Lung microvascular endothelial cell (primary cell): ENCODE measurements at places on chromosomes 3 and 15. TPM values are rescaled to one million over a fixed set of nuclear protein-coding genes. Genes with fewer than 3 reads are reported as not detected.

- no peak for DNase-seq
Observed at GRCh38 chr3:52299247-52299878, 11.7 kb downstream of the GLYCTK start.

GRCh38 chr3:65019443-65020055 lies 331.7 kb upstream of the ADAMTS9 start:
- no peak for DNase-seq

- DNase-seq = peak; percentile 80
Observed at GRCh38 chr15:101008158-101009139, 89.3 kb downstream of the LRRK1 start.

GXYLT2 gene
- total RNA-seq = under 0.01 and 0.22 TPM in 2 replicates

- no peak for DNase-seq
Observed at GRCh38 chr3:129311054-129311902, 32.6 kb downstream of the HMCES start.

PATL2 gene
- total RNA-seq = under 0.01 TPM in 1 of 2 replicates, not detected in the other

DNA sequence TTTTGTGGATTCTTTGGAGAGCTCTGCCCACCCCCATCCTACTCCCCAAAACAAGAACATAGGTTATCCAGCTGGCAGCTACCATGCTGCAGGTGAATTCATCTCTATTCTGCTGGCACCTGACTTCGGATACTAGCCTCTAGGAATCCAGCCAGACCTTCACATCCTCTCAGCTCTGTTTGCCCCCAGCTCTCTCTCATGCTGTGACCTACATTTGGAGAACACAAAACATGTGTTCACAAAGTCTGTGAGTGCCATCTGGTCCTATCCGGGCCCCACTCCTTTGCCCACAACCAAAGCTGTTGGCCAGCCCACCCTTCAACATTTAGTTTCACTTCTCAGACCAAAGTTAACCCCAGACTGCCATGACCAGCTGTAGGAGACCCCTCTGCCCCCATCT lies 89.4 kb upstream of the C3orf80 start:
- no peak for DNase-seq

GOLGA6D gene
- not detected in 2 replicates for total RNA-seq

- DNase-seq = no peak
Observed at GRCh38 chr15:22915866-22916515, 64.2 kb downstream of the CYFIP1 start.

KNG1 gene
- not detected in 2 replicates for total RNA-seq

GRCh38 chr3:192597913-192598312 lies 129.4 kb downstream of the FGF12 start:
- no peak for DNase-seq

PLCB2 gene
- under 0.01 and 0.44 TPM in 2 replicates for total RNA-seq

GRCh38 chr3:127497676-127498075 lies 92.9 kb downstream of the TPRA1 start:
- no peak for DNase-seq

GRCh38 chr3:153840487-153840886 lies 280.7 kb upstream of the ARHGEF26 start:
- no peak for DNase-seq

- DNase-seq = no peak
Observed at GRCh38 chr3:151580591-151580990, 119.7 kb upstream of the IGSF10 start.

DNA sequence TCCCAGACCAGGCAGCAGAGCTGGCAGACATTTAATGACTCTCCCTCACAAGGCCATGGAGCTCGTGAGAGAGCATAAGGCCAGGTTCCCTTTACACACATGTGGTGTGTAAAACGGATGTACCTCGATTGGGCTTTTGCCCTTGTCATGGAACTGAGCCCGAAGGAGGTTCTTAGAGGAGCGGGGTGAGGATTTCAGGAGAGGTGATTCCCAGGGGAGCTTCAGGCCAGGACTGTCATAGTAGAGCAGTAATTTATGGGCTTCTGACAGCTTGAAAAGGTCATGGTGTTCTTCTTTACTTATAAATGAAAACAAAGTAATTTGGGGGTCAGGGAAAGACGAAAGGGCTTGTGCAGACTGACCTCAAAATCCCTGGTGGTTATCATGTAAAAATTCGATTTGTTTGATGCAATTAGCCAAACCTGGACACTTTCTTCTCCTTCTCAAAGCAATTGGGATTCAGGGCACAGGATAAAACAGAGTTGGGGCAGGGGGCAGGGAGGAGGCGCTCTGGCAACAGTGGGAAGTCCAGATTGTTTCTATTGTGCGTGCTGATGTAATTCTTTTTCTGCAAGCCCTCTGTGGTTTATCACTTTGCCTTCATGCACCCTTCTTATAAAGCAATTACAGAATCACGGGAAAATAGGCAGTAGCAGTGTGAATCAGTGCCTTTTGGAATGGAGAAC lies 51.0 kb downstream of the CACNA1D start:
- DNase-seq = no peak

DNA sequence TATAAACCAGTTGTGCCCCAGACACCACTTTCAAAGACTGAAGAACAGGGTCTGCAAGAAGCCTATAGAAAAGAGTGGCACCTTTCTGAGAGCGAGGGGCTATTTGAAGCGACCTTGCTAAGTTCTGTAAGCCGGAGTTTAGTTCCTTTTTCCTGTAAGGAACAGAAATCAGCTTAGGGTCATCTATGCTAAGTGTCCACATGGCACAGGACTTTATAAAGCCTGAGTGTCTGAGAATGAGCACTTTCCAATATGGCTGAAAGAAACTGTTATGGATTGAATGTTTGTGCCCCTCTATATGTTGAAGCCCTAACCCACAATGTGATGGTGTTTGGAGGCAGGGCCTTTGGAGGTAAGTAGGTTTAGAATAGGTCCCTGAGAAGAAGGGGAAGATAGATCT lies 4.0 kb upstream of the A4GNT start:
- no peak for DNase-seq

SNX1 gene
- total RNA-seq = 24.6 and 32.5 TPM in 2 replicates

- DNase-seq = no peak
Observed at GRCh38 chr3:110965976-110966375, 105.6 kb upstream of the NECTIN3 start.

DUOX2 gene
- total RNA-seq = not detected in 2 replicates

ARGFX gene
- total RNA-seq = not detected in 2 replicates

PDCD7 gene
- 8.3 and 11.3 TPM in 2 replicates for total RNA-seq

- no peak for DNase-seq
Observed at GRCh38 chr15:85691350-85692240, 103.1 kb downstream of the KLHL25 start.

- peak; percentile 69 for DNase-seq
Observed at GRCh38 chr3:5095886-5096285, 26.2 kb upstream of the ARL8B start.

DNA sequence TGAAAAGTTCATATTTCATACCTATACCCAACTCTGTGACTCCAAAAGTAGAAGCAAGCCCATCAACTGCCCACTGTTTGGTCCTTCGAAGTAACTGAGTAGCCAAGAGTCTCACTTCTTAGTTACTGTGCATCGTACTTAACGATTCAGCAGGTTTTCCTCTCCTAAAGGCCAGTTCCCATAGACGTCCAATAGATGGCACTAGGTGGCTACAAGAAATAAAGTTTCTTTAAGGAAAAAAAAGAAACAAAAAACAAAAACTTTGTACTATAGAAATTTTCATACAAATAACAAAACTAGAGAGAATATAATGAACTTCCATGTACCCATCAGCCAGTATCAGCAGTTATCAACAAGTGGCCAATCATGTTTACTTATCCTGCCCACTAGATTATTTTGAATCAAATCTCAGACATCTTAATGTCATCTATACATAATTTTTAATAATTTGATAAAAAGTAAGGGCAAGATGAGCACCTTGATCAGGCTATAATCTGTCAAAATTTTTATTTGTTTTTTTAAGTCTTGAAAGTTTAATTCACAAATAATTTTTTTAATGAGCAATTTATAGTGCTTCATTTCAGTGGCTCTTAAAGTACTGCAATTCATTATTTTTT lies 63.8 kb upstream of the ACP3 start:
- DNase-seq = peak; percentile 66

TAGLN3 gene
- not detected in 2 replicates for total RNA-seq

TTLL13 gene
- under 0.01 TPM in 2 replicates for total RNA-seq

DNA sequence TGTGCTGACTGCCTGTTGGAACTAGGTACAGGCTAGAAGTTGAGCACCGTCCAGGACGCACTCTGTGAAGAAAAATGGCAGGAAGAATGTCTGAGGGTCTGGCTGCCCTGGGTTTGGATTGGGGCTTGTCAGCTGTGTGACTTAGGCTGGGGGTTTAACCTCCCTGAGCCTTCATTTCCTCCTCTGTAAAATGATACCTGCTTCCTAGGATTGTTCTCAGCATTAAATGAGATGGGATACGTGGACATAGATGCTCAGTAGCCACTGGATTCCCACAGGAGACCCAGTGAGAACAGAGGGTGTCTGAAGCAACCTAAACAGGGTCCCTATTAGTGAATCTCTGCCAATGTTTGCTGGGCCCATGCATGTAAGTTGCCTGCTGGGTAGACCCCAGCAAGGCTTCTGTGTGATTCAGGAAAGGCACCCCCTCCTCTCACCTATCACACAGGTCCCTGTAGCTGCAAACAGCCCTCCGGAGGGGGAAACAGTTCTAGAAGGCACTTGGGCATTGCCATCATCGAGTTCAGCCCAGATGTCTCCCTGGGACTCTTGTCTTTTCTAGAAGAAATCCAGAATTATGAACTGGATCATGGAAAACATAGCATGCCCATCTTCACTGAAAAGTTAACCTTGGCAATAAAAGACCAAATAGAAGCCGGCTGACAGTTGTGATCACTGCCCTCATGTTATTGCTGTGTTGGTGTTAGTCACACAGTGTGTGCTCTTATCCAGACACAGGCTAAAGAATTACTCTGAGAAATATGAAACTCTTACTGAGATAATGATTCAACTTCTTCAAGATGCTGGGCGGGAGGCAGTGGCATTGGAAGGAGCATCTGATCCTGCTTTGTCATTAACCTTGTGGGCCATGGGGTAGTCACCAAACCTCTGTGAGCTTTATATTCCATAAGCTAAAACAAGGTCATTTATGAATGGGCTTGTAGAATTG lies 64.5 kb downstream of the SMAD6 start:
- peak; percentile 39 for DNase-seq

GRCh38 chr3:115692887-115693524 lies 69.7 kb downstream of the GAP43 start:
- DNase-seq = peak; percentile 84
